ENCODE measurements at places on chromosomes 13 and 19.
A peak's percentile ranks its signal among the peaks of the same experiment; 100 is the strongest.

GRCh38 chr19:55118401-55118991 lies 1.1 kb upstream of the PPP1R12C start:
- no peak for DNase-seq

DNA sequence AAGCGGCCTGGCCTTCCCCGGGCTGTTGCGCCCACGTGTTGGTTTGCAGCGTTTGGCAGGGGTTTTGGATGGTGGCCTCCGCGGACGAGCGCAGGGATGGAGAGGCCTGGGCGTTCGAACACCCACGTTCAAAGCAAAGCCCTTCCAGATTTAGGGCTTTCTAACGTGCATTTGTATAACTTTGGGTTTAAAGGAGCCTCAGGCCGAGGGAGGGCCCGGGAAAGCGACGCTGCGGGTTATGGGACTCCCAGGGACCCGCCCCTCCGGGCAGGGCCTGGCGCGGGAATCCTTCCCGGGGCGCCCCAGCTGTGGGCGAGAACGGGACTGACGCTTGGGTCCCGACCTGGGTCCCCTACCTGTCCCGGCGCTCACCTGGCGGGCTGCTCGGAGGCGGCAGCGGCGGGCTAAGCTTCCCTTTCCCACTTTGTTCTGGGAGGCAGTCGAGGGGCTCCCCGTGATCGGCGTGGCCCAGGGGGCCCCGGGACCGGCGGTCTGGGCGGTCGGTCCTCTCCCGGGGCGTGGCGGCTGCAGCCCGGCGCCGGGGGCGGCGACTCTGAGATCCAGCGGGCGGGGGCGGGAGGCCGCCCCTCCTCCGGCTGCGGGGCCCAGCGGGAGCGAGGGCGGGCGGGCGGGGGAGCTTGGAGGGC lies at the start of gene FBXO17:
Gene FBXO17, minus strand, starts transcription at position 529 of the 647 bp plus-strand sequence. CDS start 25,423 bp downstream, outside the sequence.
- DNase-seq = no peak

GRCh38 chr19:15538774-15539173 lies 30.4 kb downstream of the CYP4F22 start:
- no peak for DNase-seq

- DNase-seq = no peak
Observed at GRCh38 chr13:49366841-49367240, 77.0 kb downstream of the CAB39L start.

DNA sequence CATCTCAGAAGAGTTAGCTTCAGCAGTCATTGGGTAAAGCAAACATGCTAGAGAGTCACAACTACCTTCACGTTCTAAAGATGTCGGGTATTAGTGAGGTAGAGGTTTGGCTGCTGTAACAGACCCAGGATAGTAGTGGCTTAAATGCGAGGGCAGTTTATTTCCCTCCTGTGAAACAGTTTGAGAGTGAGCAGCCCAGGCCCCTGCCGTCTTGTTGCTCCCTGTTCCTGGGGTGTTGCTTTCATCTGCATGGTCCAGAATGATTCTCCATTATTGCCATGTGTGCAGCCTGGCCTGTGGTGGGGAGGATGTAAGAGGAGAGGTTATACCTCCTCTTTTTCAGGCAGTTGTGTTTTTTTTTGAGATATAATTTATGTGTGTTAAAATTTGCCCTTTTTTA lies 63.7 kb downstream of the SIPA1L3 start:
- DNase-seq = no peak

GRCh38 chr19:2351591-2351990 lies 8.5 kb upstream of the TMPRSS9 start:
- DNase-seq = no peak

DNA sequence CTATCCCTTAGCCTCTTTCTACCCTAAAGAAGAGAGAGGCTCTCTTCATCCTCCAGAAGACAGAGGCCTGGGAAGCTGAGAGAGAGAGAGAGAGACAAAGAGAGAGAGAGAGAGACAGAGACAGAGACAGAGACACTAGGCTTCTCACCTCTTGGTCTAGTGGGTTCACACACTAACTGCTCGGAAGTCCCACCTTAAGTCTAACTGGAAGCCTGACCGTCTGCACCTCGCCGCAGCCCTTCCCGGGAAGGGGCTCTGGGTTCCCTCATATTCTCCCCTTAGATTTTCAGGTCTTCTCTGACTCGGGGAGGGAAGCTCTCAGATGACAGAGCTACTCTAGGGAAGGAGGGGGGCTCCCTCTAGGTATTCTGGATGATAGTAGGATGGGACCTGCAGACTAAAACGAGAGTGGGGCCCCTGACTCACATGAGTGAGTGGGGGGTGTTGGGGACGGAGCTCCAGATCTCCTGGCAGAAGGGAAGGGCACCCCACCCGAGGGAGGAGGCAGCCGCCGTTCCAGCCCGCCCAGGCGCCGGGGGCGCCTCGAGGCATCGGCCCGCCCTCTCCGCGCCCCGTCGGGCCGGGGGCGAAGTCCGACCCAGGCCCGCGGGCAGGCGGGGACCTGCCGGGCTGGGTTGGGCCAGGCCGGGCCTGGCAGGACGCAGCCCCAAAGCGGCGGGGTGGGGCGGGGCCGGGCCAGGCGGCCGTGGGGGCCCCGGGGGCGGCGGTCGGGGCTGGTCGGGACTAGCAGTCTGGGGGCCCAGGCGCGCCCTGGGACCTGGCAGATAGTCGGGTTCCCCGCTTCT lies 2.0 kb upstream of the JUNB start:
- DNase-seq = no peak

GRCh38 chr13:41563984-41564365 lies 106.6 kb downstream of the RGCC start:
- DNase-seq = no peak

DNA sequence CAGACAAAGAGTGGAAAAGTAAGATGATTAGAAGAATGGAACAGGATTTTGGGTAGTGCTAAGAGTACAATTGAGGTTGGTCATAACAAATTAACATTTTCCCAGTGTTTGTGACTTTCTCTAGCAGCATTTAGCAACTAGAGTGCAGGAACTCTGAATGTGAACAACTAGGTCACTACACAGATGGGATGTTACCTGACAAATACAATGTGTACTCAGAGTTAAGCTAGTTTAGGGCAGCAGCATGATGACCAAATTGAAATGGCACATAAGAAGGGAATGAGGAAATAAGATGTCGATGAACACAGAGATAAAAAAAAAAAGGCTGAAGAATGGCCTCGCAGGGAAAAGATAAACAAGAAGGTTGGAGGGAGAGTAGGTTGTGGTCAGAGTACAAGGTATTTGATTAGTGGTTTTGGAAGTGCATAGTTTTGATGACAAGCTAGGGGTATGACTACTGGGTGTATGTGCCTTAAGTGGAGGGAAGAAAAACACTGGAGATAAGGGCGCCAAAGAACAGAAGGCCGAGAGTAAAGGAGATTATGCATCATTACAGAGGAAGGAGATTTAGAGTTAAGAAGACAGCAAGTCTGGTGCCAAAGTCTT lies 381.1 kb downstream of the FGF14 start:
- DNase-seq = peak; percentile 22

- DNase-seq = no peak
Observed at GRCh38 chr13:27007166-27007565, 164.4 kb downstream of the USP12 start.

GRCh38 chr13:29847501-29847983 lies 2.9 kb downstream of the UBL3 start:
- DNase-seq = no peak

DNA sequence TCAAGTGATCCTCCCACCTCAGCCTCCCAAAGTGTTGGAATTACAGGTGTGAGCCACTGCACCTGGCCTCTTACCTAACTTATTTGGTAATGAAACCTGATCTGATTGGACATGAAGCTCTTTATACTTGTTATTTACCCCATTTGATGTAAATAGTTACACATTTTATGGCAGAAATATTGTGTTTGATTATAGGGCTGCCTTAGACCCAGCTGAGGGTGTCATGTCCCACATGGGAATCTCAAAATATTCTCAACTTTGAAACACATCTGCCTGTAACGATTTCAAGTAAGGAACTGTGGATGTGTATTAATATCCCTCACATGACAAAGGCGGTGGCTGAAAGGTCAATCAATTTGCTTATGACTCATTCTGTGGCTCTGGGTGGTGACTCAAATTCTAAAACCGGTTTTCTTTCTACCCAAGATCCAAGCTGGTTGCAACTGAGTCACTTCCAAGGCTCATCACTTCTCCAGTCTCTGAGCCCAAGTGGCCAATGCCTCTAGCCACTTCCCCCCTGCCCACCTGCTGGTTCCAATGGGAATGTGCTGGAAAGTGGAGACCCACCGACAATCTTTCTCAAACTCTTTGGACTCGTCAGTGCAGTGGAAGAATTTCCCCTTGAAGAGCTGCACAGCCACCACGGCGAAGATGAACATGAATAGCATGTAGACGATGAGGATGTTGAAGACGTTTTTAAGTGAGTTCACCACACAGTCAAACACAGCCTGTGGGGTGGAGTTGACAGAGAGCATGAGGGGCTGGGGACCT lies 110.9 kb downstream of the IER2 start:
- peak; percentile 95 for DNase-seq

DNA sequence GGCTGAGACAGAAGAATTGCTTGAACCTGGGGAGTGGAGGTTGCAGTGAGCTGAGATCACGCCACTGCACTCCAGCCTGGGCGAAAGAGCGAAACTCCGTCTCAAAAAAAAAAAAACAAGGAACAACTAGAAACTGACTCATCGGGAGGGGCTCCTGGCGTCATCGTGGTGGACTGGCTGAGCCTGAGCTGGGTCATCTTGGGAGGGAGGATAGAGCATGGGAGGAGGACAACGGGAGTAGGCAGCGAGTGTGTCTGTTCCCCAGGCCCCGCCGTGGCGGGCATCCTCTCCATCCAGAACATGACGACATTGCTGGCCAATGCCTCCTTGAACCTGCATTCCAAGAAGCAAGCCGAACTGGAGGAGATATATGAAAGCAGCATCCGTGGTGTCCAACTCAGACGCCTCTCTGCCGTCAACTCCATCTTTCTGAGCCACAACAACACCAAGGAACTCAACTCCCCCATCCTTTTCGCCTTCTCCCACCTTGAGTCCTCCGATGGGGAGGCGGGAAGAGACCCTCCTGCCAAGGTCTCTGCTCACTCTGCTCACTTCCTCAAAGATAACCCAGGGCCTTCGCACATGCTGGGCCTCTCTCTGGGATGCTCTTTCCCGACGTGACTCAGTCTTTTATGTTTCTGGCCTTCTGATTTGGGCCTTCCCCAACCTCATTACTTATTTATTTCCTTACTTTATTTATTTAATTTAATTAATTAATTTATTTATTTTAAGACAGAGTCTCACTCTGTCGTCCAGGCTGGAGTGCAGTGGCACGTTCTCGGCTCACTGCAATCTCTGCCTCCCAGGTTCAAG lies 16.6 kb downstream of the DDX39A start:
- no peak for DNase-seq

- no peak for DNase-seq
Observed at GRCh38 chr19:10815969-10816644, 19.9 kb downstream of the TMED1 start.

DNA sequence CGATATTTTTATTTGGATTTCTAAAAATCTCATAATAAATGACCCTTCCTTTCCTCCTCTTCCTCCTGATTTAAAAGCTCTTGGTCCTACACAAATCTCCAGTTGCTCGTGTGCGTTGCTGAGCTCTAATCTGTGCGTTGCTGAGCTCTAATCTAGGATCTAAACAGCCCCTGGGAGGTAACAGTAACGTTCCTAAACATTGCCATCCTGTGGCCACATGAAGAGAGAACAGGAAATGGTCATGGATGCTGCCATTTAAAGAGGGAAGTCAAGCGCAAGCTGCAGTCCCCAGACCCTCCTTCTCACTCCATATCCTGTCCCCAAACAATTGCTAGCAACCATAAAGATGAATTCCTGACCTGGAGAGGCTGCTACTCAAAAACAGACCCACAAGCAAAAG lies 170.8 kb downstream of the NUFIP1 start:
- DNase-seq = no peak

- no peak for DNase-seq
Observed at GRCh38 chr19:53537121-53537520, 824 bp upstream of the ZNF331 start.

DNA sequence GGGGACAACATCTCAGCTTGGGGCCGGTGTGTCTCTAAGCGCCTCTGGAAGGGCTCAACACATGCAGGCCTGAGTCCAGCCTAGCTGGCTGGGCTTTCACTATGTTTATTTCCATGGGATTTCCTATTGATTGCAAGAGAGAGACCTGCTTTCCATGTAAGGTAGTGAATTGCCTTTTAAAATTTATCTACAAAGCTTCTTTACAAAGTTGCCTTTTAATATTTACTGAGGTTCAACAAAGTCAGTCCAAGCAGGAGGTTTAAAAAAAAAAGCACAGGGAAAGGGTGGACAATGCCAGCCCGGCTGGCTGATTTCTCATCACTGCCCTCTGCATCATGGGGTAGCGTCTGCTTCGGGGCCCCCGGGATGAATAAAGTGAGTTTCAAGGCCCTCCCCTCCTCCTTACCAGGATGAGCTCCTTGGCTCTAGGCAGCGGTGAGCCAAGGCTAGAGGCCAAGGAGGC lies 15.8 kb downstream of the TLE2 start:
- DNase-seq = no peak

DNA sequence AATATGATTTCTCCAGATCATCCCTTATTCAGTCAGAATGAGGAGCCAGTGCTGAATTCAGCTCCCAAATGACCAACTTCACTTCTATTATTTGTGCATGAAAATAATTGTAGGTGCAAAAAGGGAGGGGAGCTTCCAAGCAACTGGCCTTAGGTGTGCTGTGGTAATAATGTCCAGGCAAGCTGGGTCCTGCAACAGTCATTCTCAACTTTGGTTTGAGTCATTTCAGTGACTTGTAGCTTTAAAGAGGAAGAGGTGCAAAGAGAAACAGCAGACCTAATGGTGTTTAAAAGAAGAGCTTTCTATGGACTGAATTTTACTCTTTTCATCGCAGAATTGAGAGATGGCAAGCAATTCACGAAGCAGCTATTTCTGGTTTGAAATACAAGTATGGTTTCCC lies 29.2 kb upstream of the FGF9 start:
- no peak for DNase-seq

DNA sequence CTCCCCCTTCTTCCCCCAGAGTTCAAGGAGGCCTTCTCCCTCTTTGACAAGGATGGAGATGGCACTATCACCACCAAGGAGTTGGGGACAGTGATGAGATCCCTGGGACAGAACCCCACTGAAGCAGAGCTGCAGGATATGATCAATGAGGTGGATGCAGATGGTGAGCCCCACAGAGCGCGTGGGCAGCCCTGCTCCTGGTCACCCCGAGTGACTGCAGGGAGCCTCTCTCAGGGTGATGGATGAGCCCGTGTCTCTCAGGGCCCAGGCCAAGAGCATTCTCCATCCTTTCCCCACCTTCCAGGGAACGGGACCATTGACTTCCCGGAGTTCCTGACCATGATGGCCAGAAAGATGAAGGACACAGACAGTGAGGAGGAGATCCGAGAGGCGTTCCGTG lies 7.0 kb downstream of the CALM3 start:
- DNase-seq = no peak

GRCh38 chr19:55484593-55485438 lies at the start of gene NAT14:
NAT14 (plus strand) TSS chr19:55485188; CDS start chr19:55485709, 521 bp downstream.
- DNase-seq = no peak

GRCh38 chr19:56838909-56839651 lies 1.4 kb downstream of the PEG3 start:
- peak; percentile 64 for DNase-seq

DNA sequence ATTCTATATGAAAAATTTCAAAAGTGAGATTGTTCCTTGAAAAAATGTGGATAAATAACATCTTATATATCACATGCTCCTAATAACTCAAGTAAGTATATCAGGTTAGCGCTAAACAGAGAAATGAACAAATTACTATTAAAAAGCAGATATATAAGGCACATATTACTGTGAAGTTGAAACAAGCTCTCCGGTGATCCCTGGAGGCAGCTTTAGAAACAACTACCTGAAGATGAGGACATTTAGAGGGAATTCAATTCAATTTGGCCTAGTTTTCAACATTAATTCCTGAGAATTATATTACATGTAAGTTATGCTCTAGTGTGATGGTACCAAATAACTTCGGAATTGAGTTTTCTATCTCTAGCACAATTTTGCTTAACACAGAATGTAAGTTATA lies 1373.6 kb upstream of the SPRY2 start:
- DNase-seq = no peak

- DNase-seq = no peak
Observed at GRCh38 chr13:19519049-19519448, 42.3 kb downstream of the TPTE2 start.
